ENCODE measurements at places on chromosomes 3 and 15.

- no peak for DNase-seq
Measured at GRCh38 chr3:54940971-54941370, 13.1 kb upstream of the LRTM1 start.

DNA sequence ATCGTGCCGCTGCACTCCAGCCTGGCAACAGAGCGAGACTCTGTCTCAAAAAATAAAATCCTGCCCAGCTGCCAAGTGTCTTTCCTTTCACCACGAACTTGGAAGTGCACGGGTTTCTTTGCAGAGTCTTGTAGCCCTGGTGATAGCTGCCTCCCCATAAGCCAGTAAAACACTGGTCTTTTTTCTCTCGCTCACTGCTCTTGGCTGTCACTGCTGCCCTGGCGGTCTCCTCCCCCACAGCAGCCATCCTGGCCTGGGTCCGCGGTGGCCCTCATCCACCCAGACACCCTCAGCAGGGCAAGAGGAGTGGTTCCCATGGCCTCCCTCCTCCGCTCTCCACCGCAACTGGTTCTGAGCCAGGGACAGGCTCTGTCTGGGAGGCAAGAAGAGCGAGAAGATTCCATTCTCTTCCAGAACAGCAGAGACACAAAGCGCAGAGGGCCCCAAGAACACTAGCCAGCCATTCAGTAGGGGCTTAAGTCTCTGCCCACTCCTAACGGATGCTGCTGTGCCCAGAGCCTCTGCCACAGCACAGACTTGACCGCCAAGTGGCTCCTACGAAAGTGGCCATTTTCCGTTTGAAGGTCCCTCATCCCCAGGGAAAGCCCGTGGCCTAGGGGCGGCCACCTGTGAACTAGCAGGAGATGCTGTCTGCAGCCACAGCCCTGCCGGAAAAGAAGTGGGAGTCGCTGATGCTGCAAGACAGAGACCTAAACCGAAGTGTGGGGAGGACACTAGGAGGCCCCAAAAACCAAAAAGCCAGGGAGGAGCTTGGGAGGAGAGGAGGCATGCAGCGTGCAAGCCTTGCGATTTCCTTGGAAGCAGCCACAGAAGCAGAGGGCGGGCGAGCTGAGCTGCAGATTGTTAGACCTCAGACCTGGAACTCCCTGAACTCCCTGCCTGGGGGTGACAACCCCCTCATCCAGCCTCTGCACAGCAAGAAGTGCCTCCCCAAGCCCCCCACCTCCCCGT is 44.1 kb downstream of the KLHL25 start:
- DNase-seq: no peak

DNA sequence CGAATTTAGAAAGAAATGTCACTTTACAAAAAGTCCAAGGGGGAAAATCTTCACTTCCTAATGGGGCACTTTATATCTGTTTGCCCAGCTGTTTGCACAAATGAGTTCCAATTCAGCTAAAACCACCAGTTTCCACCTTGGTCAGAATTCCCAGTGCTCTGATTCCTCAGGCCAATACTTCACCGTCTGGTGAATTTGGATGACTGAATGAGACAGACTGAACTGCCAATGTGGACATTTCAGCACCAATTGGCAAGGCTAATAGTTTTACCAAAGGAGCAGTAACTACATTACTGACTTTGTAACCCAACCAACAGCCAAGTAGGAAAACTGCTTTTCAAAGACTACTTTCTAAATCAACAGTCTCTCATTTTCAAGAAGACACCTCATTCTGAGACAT is 51.8 kb downstream of the ABI3BP start:
- DNase-seq: no peak

- no peak for DNase-seq
Measured at GRCh38 chr15:68279779-68280753, 2.5 kb downstream of the FEM1B start.

DNA sequence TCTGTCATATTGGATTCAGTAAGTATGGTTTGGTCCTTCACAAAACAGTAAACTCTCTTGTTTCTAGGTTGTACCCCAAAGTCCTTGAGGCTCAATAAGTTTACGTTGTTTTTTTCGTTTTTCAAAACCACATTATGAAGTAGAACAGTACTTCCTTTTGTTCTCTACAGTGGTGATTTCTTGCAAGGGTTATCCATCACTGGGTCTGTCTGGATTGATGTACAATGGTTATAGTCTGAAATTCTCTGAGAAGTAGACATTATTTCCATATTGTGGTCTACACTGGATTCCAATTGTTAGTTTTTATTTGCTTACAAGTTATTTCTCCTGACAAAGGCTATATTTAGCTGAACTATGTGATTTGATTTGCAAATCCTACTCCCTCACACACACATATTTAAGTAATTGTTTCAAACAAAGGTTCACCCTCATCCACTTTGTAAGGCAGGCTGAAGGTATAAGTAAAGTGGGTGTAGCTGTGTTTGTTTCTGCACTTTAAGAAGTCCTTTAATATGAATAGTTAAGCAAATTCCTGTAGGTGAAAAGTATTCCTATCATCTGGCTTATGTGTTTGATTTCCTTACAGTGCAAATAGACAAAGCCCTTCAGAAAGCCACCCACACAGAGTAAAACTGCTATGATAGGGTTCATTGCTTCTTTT is 64.2 kb upstream of the MME start:
- DNase-seq: no peak

DNA sequence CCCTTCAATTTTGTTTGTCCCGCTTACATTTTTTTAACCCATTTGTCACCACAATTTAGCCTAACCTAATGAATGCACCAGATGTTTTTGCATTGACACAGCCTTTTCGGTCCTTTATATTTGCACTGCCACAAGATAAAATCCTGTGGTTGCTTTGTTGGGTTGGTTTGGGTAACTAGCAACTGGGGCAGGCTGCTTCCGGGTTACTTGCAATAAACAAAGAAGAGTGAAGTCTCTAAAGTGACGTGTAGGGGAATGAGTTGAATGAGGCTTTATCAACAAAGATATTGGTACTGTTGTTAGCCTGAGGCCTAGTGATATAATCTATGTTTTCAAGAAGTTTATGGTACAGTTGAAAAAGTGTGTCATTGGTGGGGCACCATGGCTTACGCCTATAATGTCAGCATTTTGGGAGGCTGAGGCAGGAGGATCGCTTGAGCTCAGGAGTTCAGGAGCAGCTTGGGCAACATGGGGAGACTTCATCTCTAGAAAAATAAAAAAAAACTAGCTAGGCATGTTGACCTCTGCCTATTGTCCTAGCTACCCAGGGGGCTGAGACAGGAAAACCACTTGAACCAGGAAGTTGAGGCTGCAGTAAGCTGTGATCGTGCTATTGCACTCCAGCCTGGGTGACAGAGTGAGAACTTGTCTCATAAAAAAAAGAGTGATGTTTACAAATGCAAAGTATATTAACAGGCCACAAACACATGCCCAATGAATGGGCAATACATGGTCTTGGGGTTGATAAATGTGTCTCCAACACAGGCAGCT is 121.8 kb downstream of the OXSM start:
- peak; percentile 19 for DNase-seq

- DNase-seq: no peak
Measured at GRCh38 chr15:80492409-80492808, 88.2 kb downstream of the ARNT2 start.

DNA sequence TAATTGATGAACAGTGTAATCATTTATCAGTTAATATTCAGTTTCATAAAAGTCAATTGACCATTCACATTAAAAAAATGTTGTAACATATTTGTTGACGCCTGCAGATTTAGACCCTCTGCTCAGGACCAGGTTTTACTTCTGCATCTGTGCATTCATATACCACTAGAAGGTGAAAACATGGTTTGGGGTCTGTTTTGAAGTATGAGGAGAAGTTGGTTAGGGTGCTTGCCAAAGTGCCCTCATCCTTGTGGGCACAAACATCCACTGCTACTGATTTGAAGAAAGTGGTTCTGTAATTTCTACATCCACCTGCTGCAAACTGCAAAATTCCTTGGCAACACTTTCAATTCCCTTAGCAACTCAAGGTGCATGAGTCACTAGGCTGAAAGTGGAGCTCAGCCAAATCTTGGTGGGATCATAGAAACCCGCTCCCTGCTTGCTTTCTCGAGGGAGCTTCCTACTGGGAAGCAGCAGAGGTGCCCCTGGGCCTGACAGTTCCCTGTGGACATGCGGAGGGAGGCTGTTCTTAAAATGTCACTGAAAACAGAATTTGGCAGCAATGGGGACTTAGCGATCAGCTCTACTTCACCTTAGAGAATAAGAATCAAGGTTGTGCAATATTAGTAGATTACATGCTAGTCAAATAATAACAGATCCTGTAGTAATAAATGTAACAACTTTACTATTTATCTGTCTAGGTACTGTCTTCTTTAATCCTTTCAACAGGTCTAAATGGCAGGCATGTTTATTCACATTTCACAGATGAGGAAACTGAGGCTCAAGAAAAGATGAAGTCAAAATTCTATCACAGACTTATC is 301.0 kb upstream of the TBL1XR1 start:
- no peak for DNase-seq

DNA sequence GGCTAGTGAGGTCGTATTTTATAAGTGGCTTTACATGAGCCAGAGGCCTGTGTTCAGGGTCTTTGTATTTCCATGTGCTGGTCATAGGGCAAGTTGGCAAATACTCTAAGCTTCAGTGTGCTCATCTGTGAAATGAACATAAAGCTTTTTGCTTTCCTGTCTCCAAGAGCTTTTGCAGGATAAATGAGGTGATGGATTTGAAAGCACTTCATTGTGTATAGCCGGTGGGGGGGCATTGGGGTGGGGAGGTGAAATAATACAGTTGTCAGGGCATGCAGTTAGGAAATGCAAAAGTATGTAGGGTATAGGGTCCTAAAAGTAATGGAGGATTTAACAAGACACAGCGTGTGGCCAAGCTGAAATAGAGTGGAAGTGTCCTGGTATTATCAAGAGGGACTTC is 67.7 kb downstream of the ARNT2 start:
- DNase-seq: no peak

DNA sequence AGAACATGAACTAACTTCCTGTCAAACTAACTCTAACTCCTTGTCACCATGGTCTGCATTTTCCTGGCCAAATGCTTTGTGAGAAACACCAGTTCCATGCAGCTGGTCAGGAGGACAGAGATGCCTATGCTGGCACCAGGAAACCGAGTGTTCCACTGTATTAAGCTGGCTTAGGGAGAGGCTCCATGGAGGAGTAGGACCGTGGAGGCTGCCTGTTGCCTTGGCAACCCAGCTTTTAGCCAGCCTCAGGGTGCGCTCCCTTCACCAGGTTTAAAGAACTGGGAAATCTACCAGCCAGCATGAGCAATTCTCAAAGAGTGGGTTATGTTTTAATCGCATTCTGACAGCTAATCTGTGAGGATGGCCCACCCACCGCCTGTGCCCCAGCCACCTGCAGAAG is 394.1 kb downstream of the OCA2 start:
- DNase-seq: no peak

DNA sequence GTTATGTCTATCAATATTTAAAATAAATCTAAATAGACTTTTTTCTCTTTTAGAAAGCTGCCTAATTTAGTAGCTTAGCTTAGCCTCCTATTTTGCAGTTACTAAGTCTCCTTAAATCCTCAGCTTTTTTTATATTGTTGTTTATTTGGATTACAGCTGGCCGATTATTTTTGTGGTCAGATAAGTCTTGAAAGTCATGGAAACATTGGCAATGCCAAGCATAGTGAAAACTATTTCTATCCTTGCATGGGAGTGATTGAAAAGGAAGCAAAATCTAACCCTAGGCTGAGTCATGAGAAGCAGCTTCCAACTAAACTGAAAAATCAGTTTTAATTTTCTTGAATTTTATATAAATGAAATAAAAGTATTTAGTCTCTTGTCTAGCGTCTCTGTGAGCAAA is 1063.0 kb upstream of the GBE1 start:
- no peak for DNase-seq

DNA sequence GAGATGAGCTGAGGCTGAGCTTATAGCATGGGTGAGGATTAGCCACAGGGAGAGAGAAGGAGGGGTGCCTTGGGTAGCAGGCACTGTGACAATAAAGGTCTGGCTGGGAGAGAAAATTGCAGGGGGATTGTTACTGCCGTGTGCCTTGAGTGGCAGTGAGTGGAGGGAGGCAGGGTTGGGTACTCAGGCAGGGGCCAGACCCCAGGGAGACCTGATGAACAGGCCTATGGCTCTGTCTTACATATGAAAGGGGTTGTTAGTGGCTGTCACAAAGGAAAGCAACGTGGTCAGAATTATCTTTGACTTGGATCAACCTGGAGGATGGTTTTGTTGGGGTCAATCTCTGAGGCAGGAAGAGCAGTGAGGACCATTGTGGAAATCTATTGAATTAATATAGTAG is 84.5 kb downstream of the LRTM1 start:
- DNase-seq: no peak

- no peak for DNase-seq
Measured at GRCh38 chr15:41942886-41943285, 29.5 kb downstream of the EHD4 start.

GRCh38 chr3:81888914-81889557 is 127.6 kb upstream of the GBE1 start:
- no peak for DNase-seq
